ENCODE measurements at places on chromosomes 11 and 22.

DNA sequence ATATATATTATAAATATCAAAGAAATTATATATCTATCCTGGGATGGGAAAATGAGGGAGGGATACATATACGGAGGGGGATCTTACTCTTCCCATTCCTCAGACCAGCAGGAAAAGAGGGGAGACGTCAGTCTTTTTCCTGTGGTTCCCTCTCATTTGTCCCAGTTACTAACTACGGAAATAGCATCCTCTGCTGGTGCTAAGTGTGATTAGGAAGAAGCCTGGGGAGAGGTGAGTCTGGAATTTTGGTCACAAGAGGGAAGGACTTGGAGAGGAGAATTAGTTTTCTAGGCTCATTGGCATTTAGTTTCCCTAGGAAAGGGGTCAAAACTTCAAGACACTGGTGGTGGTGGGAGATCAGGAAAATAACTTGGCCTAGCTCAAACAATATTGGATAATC, 11.6 kb downstream of the MED19 start:
- DNase-seq, result no peak

GRCh38 chr11:134474070-134474860, 62.2 kb upstream of the B3GAT1 start:
- DNase-seq, result no peak

DNA sequence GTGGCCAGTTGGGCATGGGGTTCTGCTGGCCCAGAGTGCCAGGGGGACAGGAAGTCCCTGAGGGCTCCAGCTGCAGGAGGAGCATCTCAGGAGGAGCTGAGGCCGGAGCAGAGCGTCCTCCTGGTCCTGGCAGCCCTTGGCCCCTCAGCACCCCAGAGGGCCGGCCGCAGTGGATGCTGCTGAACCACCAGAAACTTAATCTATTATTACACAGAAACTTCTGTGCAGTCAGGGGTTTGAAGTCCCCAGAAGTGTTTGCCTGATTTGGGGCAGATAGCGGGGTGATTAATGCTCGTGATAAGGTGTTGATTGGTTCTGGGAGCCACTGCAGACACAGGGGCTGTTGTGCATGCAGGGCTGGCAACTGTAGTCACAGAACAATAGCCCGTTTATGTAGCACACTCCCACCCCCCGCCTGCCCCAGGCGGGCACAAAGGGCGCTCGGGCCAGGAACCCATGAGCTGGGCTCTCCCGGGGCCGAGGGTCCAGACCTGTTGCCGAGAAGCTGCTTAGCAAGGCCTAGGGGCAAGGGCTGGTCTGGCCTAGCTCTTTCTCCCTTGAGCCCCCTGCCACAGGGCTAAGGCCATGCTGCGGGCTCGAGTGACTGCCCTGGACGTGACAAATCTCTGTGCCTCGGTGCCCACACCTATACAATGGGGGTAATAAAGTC, 29.0 kb upstream of the KCNQ1OT1 start:
- no peak for DNase-seq

DNA sequence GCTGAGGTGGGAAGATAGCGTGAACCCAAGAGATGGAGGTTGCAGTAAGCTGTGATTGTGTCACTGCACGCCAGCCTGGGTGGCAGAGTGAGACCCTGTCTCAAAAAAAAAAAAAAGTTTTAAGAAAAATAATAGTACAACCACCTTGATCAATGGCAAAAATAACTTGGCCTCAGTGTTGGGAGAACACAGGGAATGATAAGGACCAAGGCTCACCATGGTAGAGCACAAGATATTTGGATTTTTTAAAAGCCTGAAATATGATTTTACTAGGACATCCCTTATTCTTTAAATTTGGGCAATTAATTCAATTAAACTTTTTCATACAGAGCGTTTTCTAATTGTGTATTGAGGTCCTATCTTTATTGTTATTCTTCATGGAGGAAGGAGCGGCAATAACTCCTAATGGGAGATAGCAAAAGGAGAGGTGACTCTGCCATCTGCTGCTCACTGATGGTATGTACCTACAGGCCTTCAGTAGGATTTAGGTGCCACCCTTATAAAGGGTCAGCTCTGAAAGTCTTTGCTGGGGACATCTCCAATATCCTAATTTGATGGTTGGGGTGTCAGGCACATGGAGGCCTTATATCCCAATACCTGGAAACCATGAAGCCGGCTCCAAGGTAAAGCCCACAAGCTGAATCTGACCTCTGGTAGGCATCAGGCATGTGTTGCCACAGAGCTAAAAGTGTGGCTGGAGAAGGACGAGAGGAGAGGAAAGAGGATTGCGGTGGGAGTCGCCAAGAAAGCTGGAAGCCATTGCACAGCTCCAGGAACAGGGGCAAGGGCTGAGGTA, 21.9 kb upstream of the POLD3 start:
- no peak for DNase-seq

- DNase-seq, result no peak
Measured at GRCh38 chr11:69427906-69428880, 53.3 kb upstream of the LINC01488 start.
